ENCODE measurements at places on chromosomes 3 and 15. TPM values are rescaled to one million over a fixed set of nuclear protein-coding genes. Genes with fewer than 3 reads are reported as not detected.

Gene CHRNB4
- total RNA-seq = not detected

Gene TARS3
- 3.0 TPM for total RNA-seq

Gene SH2D7
- not detected for total RNA-seq

Gene SAMMSON
- 0.12 TPM for total RNA-seq

Gene KLHL40
- not detected for total RNA-seq

Gene CD200R1
- 1.2 TPM for total RNA-seq

Measured in A172 (cell line).